ENCODE measurements at places on chromosomes 12 and 14.

DNA sequence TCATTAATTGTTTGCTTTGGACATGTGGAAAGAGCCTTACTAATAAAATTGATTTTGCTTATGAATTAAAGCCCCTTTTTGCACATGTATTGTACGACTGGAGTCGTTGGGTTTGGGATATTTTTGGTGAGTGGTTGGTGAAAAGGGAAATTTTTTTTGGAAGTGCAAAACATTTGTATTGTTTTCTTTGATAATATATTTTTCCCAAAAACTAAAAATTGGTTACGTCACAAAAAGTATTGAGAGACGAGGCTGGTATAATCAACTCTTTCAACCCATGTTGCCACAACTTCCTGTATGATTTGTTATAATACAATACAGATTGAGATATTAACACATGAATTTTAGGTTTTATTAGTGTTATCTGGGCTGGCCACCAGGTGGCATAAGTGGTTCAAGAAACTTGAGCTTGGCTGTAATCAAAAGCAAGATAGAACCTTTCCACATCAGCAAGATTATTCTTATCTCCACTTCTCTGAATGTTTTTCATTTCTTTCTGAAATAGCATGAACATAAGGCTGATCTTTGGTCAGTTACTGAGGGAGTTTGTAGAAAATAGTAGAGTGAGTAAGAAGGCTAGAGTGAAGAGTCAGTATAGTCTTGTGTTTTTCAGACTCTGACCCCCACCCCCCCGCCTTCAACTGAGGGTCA lies 8.7 kb downstream of the NGDN start:
- DNase-seq, result peak; percentile 22

DNA sequence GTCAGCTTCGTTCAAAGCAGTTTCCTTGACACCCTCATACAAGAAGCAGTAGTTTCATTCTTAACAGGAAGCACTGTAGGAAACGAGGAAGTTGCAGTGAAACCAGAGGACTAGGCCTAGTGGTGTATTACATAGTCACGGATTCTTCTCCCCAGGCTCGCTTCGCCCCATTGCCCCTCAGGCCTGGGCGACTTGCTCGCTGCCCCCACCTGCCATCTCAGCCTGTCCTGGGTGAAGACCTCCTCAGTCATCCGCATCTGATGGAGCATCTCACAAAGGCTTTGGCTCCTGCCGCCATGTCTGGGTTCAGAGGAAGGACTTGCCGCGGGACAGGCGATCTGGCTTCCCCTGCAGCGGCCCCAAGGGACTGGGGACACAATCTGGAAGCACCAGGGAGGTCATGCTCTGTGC lies 93.5 kb downstream of the LMNTD1 start:
- no peak for DNase-seq

- DNase-seq, result no peak
Observed at GRCh38 chr14:57816568-57817284, 49.2 kb downstream of the SLC35F4 start.

DNA sequence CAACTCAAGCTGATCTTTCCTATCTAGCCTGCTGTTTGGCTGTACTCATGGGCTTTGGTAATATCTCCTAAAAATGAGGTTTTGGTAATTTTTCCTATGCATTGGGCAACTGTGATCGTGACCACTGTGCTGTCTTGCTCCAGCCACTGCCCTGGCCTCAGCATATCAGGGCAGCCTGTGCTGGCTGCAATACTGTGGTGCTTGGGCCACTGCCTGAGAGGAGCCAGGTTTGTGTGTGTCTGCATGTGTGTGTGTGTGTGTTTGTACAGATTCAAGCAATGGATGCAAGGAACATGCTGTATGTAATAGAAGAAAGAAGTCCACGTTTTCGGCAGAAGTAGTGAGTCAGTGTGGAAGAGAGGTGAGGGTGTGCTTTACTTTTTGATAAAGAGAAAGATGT lies 13.0 kb downstream of the ERG28 start:
- no peak for DNase-seq

DNA sequence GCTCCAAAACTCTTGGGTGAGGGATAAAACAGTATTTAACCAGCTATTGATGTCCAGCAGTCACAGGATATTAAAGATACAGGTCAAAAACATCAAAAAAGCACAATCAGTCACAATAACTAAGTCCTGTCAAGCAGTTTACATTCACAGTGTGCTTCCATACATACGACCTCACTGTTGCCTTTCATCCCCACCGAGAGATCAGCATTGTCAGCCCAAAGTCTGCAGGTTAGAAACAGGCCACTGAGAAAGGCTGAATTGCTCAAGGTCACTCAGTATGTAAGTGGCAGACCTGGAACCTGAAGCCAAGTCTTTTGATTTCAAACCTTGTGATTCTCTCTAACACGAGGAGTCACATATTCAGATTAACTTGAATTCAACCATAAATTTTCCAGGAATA lies 124.9 kb downstream of the GXYLT1 start:
- no peak for DNase-seq

DNA sequence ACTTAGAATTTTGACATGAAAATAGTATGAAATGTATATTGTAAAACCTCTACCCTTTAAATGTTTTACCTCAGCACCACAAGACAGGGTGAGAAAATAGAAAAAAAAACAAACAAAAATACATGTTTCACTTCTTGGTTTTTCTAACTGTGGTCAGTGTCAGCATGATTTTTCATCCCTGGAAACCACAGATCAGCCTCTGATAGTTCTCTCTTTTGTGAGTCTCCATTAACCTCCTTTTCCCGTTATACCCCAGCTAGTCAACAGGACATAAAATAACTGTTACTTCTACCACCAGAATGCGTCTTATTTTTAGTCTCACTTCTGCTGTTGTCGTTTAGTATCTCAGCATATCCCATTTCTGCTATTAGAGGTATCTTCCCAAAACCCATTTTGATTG lies 48.3 kb upstream of the KCNMB4 start:
- DNase-seq, result no peak

DNA sequence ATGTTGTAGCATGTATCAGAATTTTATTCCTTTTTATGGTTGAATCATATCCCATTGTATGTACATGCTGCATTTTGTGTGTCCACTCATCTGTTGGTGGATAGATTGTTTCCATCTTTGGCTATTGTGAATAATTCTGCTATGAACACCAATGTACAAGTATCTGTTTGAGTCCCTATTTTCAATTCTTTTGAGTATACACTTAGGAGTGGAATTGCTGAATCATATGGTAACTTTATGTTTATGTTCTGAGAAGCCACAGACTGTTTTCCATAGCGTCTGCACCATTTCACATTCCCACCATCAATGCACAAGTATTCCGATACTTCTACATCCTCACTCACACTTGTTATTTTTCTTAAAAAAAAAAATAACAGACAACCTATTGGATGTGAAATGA lies 91.5 kb downstream of the ARF6 start:
- DNase-seq, result no peak

DNA sequence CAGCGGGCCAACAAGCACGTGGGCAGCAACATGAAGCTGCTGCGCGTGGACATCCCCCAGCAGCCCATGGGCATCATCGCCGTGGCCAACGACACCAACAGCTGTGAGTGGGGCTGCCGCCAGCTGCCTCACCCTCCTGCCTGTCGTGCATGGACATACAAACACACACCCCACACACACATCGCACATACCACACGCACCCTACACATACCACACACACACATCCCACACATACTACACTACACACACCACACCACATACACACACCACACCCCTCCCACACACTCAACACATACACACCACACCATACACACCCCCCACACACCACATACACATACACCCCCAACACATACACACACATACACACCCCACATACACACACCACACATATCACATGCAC lies 25.2 kb upstream of the NXPH4 start:
- DNase-seq, result no peak

DNA sequence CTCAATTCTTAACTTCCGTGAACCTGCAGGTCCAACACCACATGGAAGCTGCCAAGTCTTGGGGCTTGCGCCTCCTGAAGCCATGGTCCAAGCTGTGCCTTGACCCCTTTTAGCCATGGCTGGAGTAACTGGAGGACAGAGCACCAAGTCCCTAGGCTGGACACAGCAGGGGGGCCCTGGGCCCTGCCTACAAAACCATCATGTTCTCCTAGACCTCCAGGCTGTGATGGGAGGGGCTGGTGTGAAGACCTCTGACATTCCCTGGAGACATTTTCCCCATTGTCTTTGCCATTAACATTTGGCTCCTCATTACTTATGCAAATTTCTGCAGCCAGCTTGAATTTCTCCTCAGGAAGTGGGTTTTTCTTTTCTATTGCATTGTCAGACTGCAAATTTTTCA lies 570.1 kb downstream of the FSCB start:
- no peak for DNase-seq

- DNase-seq, result no peak
Observed at GRCh38 chr12:69663726-69664125, 35.4 kb downstream of the BEST3 start.

GRCh38 chr12:122721057-122721545 lies 4.5 kb upstream of the HCAR3 start:
- no peak for DNase-seq

GRCh38 chr12:121805171-121806008 lies 1.6 kb downstream of the SETD1B start:
- no peak for DNase-seq

- DNase-seq, result no peak
Observed at GRCh38 chr12:89016970-89017778, 335.1 kb downstream of the DUSP6 start.

GRCh38 chr12:121240484-121241101 lies 30.7 kb downstream of the P2RX4 start:
- DNase-seq, result peak; percentile 72

GRCh38 chr12:27968972-27969623 lies 3.4 kb downstream of the PTHLH start:
- DNase-seq, result no peak

- DNase-seq, result no peak
Observed at GRCh38 chr14:33836900-33837577, 113.8 kb downstream of the EGLN3 start.

DNA sequence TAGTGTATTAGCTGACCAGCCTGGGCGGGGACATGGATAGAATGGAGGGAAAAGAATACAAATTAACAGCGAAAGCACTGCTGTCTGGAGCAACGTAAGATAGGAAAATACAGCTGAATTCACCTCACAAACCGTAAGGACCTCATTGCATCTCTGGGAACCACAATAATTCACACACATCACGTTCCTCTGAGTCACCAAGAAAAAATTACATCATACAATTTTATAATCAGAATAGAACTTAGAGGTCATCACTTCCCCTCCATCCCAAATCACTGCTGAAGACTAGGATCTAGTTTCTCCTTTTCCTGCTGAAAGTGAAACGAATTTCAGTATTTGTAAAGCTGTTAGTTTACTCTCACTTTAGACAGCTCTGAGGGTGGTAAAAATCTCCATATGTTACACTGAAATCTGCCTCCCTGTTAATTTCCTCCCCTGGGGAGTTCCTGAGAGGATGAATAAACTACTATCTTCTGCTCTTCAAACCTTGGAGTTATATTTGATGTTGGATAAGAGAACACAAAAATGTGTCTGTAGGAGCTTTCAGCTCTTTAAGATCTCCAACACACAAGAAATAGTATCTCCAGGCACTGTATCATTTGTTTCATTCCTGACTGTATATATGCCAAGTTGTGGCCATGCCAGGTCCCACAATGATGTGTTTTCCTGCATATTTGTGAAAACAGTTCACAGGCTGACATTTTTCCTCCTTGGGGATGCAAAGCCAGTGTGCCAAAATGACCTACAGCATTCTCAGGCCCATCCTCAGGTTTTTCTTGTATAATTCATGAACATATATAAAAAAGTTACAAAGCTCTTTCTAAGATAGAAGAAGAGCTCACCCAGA lies 63.8 kb upstream of the SSTR1 start:
- no peak for DNase-seq

- DNase-seq, result no peak
Observed at GRCh38 chr12:42741091-42741490, 151.5 kb upstream of the PRICKLE1 start.

DNA sequence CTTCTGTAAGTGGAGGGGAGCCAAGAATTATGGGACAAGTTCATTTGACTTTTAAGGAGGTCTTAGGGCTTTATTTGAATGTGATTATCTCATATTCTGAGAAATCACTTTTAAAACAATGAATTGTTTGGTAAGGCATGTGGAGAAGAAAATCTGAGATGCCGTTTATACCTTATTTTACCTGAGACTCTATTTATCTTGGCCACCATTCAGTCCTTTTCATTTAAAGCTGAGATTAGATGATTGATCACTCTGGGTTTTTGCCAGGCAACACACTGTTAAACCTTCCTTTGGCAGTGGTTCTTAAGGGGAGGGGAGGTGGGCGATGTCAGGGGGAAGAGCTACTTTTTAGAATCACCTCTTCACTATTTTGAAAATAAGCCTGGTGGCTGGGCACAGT lies 11.4 kb downstream of the CAND1 start:
- no peak for DNase-seq

DNA sequence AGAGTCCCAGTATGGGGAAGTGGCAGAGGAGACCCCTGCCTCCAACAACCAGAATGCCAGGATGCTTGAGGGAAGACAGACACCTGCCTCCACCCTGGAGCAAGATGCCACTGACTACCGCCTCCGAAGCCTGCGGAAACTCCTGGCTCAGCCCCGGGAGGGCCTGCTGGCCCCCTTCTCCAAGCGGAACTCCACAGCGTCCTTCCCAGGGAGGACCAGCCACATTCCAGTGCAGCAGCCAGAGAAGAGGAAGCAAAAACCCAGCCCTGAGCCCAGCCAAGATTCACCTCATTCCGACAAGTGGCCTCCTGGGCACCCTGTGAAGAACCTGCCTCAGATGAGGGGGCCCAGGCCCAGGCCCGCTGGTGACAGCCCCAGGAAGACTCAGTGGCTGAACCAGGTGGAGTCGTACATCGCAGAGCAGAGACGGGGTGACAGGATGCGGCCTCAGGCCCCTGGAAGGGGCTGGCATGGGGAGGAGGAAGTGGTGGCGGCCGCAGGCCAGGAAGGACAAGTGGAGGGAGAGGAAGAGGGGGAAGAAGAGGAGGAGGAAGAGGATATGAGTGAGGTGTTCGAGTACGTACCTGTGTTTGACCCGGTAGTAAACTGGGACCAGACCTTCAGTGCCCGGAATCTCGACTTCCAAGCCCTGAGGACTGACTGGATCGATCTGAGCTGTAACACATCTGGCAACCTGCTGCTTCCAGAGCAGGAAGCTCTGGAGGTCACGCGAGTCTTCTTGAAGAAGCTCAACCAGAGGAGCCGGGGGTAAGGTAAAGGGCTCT lies 93.7 kb downstream of the B4GALNT3 start:
- peak; percentile 23 for DNase-seq

DNA sequence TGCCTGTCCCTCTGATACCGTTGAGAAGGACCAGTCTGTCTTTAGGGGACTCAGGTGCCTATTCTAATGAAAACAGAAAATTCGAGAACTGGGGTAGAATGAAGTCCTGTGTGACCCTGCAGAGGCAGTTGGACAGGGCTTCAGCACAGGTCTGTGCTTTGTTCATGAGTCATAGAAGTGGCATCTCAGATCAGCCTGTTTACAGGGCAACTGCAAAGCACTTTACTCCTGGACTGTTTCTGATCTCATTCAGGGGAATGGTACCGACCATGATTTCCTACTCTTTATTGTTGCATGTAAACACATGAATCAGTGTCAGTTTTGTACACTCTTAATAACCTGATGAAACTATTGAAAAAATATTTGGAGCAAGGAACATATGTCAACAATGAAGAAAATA lies 1517.0 kb downstream of the AACS start:
- DNase-seq, result no peak

All from stimulated activated CD8-positive, alpha-beta memory T cell treated with anti-CD3 and anti-CD28 coated beads, Interleukin-2, amount 100 ng/mL, for 48 hours (primary cell).